ENCODE measurements at places on chromosomes 1 and 21. TPM values are rescaled to one million over a fixed set of nuclear protein-coding genes. Genes with fewer than 3 reads are reported as not detected.

The MYCL gene
- total RNA-seq = 0.20 TPM

The C1QB gene
- 22.6 TPM for total RNA-seq

The GREM2 gene
- 1.6 TPM for total RNA-seq

The SPRR1A gene
- not detected for total RNA-seq

The OR2L3 gene
- not detected for total RNA-seq

The XPR1 gene
- 11.2 TPM for total RNA-seq

The BECN2 gene
- total RNA-seq = not detected
